Pons (tissue), 1 donor: ENCODE measurements at places on chromosomes 4 and X.

GRCh38 chr4:47486231-47486673 is 1.2 kb downstream of the ATP10D start:
- DNase-seq, result peak; percentile 43

GRCh38 chr4:8115916-8116315 is 42.7 kb downstream of the ABLIM2 start:
- no peak for DNase-seq

- peak; percentile 8 for DNase-seq
Measured at GRCh38 chr4:75671802-75672421, 1.3 kb downstream of the G3BP2 start.

DNA sequence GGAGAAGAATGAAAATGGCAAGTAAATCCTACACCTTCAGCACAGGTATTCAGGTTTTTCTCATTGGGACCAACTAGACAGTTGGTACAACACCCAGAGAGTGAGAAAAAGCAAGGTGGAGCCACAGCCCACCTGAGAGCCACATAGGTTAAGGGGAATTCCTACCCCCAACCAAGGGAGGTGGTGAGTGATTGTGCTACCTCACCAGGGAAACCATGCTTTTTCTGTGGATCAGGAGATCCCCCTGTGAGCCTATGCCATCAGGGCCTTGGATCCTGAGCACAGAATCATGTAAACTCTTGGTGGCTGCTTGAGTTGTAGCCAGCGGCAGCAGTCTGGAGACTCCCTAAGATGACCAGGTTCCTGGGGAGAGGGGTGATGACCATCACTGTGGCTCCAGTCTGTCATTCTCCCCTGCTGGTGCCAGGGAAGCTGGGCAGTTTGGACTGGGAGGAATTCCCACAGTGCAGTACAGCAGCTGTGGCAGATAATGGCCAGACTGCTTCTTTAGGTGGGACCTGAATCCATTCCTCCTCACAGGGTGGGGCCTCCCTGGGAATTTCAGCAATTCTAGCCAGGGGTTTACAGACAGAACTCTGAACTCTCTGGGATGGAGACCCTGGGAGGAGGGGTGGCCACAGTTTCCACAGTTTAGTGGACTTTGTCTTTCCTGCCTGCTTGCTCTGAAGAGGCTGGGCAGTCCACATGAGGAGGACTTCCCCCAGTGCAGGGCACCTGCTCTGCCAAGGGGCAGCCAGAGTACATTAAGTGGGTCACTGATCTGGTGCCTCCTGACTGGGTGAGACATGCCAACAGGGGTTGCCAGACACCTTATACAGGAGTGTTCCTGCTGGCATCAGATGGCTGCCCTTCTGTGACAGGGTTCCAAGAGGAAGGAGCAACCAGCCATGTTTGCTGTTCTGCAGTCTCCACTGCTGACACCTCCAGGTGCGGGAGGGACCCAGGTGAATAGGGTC is 43.2 kb downstream of the PARM1 start:
- no peak for DNase-seq

- no peak for DNase-seq
Measured at GRCh38 chrX:110985470-110985869, 110.5 kb upstream of the PAK3 start.

GRCh38 chr4:122453384-122453995 is 3.0 kb downstream of the IL2 start:
- no peak for DNase-seq

GRCh38 chr4:146291313-146291712 is 77.0 kb downstream of the REELD1 start:
- no peak for DNase-seq

- no peak for DNase-seq
Measured at GRCh38 chr4:14449308-14449707, 553.0 kb upstream of the CPEB2 start.

GRCh38 chrX:3651277-3651676 is 62.2 kb downstream of the PRKX start:
- DNase-seq, result peak; percentile 30

- DNase-seq, result peak; percentile 11
Measured at GRCh38 chr4:97367878-97368277, 775.4 kb downstream of the STPG2 start.

GRCh38 chr4:185723631-185724260 is 88.2 kb downstream of the SORBS2 start:
- no peak for DNase-seq

DNA sequence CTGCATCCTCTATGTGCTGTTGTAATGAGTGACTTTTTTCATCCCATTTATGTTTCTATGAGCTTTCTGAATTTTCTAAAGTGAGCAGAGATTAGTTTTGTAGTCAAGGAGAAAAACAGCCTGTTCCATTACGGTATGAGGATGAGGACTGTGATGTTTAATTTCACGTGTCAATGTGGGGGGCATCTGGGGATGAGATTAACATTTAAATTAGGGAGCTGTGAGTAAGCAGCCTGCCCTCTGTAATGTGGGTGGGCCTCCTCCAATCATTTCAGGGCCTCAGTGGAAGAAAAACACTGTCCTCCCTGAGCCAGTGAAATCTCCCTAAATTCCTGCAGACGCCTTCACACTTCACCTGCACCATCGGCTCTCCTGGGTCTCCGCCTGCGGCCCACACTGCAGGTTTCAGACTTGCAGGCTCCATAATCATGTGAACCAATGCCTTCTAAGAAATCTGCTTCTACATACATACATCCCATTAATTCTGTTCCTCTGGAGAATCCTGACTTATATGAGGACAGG is 121.7 kb downstream of the AFAP1 start:
- no peak for DNase-seq

- no peak for DNase-seq
Measured at GRCh38 chrX:40167850-40168479, 70.2 kb upstream of the BCOR start.

GRCh38 chr4:38560768-38561558 is 103.0 kb upstream of the KLF3 start:
- no peak for DNase-seq

GRCh38 chr4:35965300-35965699 is 279.0 kb downstream of the ARAP2 start:
- no peak for DNase-seq

GRCh38 chr4:114626196-114626595 is 27.6 kb downstream of the UGT8 start:
- no peak for DNase-seq

GRCh38 chrX:31743004-31743403 is 671.2 kb upstream of the FTHL17 start:
- DNase-seq, result no peak
